ENCODE measurements at places on chromosomes 7 and 10.

DNA sequence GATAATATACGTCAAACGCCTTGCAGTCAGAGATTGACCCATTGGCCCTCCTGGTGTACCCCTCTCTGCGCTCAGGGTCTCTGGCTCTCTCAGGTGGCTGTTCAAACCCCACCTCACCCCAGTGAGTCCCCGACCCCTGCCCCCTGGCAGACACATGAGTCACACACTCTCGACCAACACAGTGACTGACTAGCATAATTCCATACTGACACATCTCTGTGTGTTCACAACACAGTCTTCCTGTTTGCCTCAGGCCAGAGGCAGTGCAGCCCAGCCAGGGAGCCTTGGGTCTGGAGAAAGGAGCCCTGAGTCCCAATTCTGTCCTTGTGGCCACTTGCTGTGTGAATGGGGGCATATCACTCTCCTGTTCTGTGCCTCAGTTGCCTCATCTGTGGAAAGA lies 40.1 kb downstream of the PALD1 start:
- DNase-seq, result peak; percentile 54

DNA sequence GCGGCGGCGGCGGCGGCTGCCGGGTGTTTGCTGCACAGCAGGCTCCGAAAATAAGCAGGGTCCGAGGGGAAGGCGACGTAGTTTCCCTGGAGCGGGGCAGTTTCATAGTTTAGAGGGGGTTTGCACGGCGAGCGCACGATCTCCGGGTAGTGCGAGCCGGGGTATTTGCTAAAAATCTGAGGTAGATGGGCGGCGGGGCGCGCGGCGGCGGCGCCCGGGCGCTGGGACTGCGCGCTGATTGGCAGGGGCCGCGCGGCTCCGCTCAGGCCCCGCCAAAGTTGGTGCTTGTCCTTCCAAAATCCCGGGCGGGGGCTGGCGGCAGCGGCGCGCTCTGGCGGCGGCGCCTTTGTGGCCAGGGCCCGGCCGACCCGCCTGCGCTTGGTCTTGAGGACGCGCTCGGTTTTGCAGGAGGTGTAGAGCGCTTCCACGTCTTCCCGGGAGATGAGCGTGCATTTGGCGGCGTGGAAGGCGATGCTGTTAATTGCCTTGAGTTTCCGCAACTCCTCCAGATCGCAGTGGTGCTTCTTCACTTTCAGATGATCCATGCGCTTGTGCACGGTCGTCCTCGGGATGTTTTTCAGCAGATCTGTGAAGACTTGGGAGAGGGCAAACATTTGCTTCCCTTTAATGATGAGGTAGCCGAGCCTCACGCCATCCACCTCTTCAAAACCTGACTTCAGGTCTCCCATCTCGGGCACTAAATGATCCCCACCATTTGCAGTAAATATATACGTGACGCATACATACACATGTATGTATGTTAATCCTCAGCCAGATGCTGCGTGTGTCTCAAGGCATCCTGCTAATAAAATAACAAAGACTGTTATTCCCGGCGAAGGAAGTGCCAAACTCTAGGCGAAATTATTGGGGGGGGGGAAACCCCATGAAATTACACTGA lies 8.1 kb downstream of the SKIDA1 start:
- peak; percentile 53 for DNase-seq

- DNase-seq, result no peak
Measured at GRCh38 chr10:77532068-77532467, 105.5 kb downstream of the KCNMA1 start.

- DNase-seq, result no peak
Measured at GRCh38 chr10:5959581-5960069, 17.7 kb downstream of the IL15RA start.

GRCh38 chr7:51321961-51322515 lies 5.4 kb upstream of the COBL start:
- no peak for DNase-seq

GRCh38 chr7:64881461-64882287 lies 21.4 kb upstream of the ZNF273 start:
- no peak for DNase-seq

DNA sequence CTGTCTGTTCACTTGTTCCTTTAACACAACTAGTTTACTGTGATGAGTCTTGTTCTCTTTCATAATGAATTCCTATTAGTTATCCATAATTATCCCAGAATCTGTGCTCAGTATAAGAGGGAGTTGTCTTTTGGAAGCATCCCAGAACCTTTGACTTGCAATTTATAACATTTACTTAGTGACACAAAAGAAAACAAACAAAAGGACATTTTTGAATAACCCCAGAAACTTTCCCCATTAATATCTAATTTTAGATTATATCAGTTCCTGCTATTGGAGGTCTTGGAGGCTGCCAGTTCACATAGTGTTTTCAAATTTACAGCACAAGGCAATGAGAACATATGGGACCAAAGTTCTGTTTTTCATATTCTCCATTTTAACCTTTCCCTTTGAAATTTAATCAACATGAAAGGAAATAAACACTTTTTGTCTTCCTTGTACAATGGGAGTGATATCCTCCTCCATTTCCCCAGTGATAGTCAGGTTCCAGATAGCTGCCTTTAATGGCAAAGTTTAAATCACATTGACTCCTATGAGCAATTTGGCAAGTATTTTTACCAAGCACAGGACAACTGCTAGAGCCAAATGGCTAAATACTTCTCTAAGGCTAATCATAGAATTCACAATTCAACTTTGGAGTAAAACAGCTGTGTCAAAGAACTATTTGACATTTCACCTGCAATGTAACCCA lies 37.1 kb upstream of the GNAT3 start:
- no peak for DNase-seq
